ENCODE measurements at places on chromosomes 4 and X.

GRCh38 chrX:16587836-16588235, 62.1 kb upstream of the S100G start:
- no peaks in the 10 kb centered on the region for H3K27me3 ChIP-seq
- H3K4me3 ChIP-seq = no peak overlapping the region

DNA sequence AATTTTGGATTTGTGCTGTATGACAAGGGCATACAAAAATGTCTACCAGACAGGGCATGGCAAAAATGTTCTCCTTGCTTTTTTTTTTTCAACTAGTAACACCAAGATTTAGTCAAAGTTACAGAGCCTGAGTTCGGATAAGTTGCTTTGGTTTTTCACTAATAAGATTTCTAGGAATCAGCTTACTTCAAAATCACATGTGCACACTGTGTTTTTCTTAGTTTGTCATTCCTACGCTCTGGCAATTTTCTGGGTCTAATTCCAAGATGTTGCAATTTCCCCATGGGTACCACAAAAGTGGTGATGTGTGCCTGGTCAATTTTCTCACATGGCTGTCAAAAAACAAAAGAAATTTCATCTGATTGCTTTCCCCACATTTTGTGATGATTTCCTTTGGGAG, 6.3 kb downstream of the C1QTNF7 start:
- H3K27me3 ChIP-seq = no peaks in the 10 kb centered on the region
- no peak overlapping the region for H3K27ac ChIP-seq
- H3K36me3 ChIP-seq = no peaks in the 10 kb centered on the region
- no peak for DNase-seq
- H3K4me1 ChIP-seq = no peaks in the 10 kb centered on the region

- no peaks in the 10 kb centered on the region for H3K4me1 ChIP-seq
- H3K27me3 ChIP-seq = no peaks in the 10 kb centered on the region
- H3K4me3 ChIP-seq = no peak overlapping the region
These were observed 20.1 kb upstream of the PHEX start for GRCh38 chrX:22012051-22012450.

DNA sequence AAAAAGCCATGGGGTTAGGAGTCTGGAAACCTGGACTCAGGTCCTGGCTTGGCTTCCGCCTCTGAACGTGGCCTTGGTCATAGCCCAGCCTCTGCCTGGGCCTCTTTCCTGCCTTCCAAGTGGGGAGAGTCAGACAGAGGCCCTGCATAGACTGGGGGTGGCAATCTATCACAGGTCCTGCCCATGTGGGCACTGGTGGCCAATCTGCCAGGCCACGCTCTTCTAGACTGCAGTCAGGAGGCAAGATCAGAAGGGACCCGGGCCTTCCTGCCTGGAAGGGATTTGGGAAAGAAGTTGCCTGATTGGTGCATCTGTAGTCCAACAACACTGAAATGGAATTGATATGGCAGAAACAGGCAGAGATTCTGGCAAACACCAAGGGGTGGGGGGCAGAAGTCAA, 46.1 kb downstream of the CNGA2 start:
- no peaks in the 10 kb centered on the region for H3K36me3 ChIP-seq
- DNase-seq = no peak
- H3K27me3 ChIP-seq = no peaks in the 10 kb centered on the region
- H3K27ac ChIP-seq = no peak overlapping the region

DNA sequence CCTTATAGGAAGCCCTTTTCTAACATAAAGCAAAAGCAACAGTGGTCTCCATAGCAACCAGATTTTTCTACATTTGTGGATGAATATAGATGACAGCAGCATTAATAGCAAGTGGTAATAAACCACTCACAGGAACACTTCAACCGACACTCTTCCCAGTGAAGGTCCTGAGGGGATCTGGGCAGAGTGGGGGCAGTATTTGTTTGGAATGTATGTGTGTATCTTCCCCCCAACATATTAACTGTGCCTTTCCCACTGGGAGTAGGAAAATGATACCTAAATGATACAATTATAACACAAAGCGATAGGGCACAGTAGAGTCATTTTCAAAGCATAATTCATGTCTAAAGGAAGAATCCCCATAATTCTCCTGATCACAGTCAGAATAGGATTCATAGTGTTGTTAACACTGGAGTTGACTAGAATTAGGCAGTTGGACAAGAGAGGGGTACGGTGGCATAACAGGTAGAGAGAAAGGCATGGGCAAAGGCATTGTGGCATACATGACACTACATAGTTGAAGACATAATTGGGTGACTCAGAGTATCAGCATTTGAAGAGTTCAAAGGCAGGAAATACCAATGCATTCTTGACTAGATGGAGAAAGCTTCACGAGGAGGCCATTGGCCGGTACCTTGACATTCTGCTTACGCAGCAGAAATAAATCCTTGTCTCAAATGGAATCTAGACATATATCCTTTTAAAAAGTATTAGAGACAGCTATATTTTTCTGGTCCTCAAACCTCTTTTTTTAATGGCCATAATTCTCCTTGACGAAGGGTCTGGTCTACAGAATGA, 15.2 kb downstream of the CAPN6 start:
- no peak for DNase-seq
- H3K27ac ChIP-seq = no peak overlapping the region
- H3K36me3 ChIP-seq = no peaks in the 10 kb centered on the region
- H3K27me3 ChIP-seq = no peaks in the 10 kb centered on the region
- no peak overlapping the region for H3K4me3 ChIP-seq

GRCh38 chrX:40385256-40385655, 195.5 kb upstream of the ATP6AP2 start:
- H3K4me3 ChIP-seq = no peak overlapping the region
- H3K27ac ChIP-seq = no peak overlapping the region
- no peaks in the 10 kb centered on the region for H3K36me3 ChIP-seq
- no peaks in the 10 kb centered on the region for H3K4me1 ChIP-seq

GRCh38 chr4:136864604-136865185, 667.6 kb downstream of the PCDH18 start:
- H3K4me1 ChIP-seq = peaks cover 10% of the 10 kb centered on the region
- H3K4me3 ChIP-seq = no peak overlapping the region
- H3K27ac ChIP-seq = no peak overlapping the region
- peak; percentile 59 for DNase-seq
- H3K36me3 ChIP-seq = no peaks in the 10 kb centered on the region

DNA sequence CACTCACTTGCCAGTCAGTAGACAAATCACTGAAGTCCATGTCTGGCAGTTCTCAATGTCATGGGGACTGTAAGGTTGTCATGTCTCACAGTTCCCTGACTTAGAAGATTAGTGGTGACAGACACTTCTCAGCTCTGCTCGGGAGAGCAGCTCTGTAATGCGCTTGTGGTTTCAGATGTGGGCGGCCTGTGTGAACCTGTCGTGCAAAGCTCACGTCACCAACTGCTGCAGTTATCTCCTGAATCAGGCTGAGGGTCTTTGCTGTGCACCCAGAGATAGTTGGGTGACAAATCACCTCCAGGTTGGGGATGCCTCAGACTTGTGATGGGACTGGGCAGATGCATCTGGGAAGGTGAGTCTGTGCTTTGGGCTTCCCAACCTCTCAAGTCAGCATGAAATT, at the start of gene IL9R:
Gene IL9R, plus strand, starts transcription at position 261 of the 400 bp plus-strand sequence. Its CDS starts 64 bp downstream, at position 325.
- no peaks in the 10 kb centered on the region for H3K36me3 ChIP-seq
- no peaks in the 10 kb centered on the region for H3K27me3 ChIP-seq
- DNase-seq = peak; percentile 75

- no peak overlapping the region for H3K4me3 ChIP-seq
- no peak overlapping the region for H3K27ac ChIP-seq
- H3K27me3 ChIP-seq = peaks cover 3% of the 10 kb centered on the region
- no peak for DNase-seq
- no peaks in the 10 kb centered on the region for H3K4me1 ChIP-seq
These were observed 24.2 kb downstream of the FNIP2 start for GRCh38 chr4:158793021-158793420.

DNA sequence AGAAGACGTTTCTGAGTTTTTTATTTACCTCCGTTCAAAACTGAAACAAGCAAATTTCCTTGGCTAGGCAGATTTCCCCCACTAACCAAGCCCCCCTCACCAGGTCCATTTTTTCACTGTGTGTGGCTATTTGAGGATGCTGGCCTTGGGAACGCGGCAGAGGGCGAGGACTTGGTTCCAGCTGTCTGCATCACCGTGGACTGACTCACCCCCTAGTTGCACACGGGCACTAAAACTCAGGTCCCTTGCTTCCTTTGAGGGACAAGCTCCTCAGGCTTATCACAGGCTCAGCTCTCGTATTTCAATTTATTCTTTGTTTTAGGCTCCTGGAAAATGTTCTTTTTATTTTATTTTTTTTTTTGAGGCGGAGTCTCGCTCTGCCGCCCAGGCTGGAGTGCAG, 8.4 kb upstream of the MTNR1A start:
- no peaks in the 10 kb centered on the region for H3K4me1 ChIP-seq
- DNase-seq = no peak

DNA sequence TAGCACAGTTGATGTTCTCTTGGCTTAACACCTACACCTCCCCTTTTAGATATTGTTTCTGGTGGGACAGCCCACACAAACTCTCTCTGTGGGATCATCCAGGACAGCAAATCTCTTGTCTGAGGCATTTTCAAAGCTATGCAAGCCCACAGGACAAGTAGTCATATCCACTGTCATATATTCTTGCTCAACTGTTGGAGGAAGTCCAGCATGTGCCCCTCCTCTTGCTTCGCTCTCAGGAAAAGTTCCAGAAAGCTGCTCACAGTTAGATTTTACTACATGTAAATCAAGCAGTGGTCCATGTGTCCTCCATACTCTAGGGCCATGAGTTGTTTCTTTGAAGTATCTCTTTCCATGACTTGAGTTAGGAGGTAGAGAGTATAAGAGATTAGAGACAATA, 260.7 kb downstream of the INPP4B start:
- no peak for DNase-seq
- H3K27me3 ChIP-seq = no peaks in the 10 kb centered on the region
- no peak overlapping the region for H3K27ac ChIP-seq
- H3K36me3 ChIP-seq = no peaks in the 10 kb centered on the region

GRCh38 chr4:128393101-128393704, 105.6 kb upstream of the PGRMC2 start:
- no peak for DNase-seq
- H3K4me1 ChIP-seq = no peaks in the 10 kb centered on the region
- no peaks in the 10 kb centered on the region for H3K27me3 ChIP-seq
- no peak overlapping the region for H3K4me3 ChIP-seq

GRCh38 chr4:89352541-89352940, 44.9 kb upstream of the GPRIN3 start:
- H3K27ac ChIP-seq = no peak overlapping the region
- no peak overlapping the region for H3K4me3 ChIP-seq
- H3K27me3 ChIP-seq = no peaks in the 10 kb centered on the region
- H3K4me1 ChIP-seq = no peaks in the 10 kb centered on the region

- DNase-seq = no peak
- no peak overlapping the region for H3K4me3 ChIP-seq
- no peak overlapping the region for H3K27ac ChIP-seq
- H3K36me3 ChIP-seq = no peaks in the 10 kb centered on the region
- H3K4me1 ChIP-seq = no peaks in the 10 kb centered on the region
These were observed 30.6 kb downstream of the TBL1X start for GRCh38 chrX:9495496-9495895.

DNA sequence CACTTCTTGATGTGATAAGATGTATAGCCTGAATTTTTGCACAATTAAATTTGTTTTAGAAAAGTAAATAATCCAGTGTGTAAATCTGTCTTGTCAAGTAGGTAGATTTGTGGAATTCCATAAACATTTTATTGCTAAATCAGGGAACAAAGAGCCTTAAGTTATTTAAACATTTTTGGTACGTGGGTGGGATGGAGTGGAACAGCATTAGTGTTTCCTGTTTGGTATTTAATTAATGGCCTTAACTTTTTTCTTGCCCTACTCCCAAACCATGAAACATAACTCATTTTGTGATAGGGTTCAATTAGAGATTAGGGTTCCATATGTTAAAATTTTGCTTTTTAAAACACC, 5.1 kb downstream of the NUDT9 start:
- peaks cover 21% of the 10 kb centered on the region for H3K4me1 ChIP-seq
- no peak overlapping the region for H3K4me3 ChIP-seq
- no peaks in the 10 kb centered on the region for H3K27me3 ChIP-seq
- H3K27ac ChIP-seq = no peak overlapping the region
- DNase-seq = no peak
